Nucleus accumbens (tissue), 56 donors: ENCODE measurements at places on chromosomes 3 and 15.
A peak's percentile ranks its signal among the peaks of the same experiment; 100 is the strongest.

DNA sequence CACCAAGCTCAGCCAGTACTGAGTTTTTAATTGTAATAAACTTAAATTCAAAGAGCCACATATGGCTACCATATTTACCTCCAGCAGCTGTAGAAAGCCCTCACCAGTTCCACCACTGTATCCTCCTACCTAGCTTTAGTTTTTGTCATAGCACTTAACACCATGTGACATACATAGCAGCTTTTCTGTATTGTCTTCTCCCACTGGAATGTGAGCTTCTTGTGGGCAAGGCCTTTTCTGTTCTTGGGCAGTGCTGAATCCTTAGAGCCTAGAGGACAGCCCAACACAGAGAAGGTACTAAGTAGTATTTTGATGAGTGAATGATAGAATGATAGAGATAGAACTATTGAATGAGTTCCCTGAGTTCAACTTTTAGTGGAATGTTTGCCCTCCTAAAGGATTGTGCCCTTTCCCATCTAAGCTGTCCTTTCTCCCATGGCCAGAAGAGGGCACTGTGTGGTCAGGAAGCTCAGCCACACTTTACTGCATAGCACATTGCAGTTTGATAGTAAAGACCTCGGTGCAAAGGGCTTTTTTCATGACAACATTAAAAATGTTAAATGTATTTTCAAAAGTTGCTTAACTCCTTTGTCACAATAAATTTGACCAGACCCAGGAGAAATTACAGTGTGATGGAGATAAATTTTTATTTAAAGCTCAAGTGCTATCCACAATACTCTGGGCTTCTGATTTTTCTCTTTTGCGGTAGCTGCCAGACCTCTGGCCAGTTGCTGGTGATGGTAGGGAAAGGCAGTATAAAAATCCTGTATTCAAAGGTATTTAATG is 115.8 kb downstream of the GHSR start:
- DNase-seq = peak; percentile 2

DNA sequence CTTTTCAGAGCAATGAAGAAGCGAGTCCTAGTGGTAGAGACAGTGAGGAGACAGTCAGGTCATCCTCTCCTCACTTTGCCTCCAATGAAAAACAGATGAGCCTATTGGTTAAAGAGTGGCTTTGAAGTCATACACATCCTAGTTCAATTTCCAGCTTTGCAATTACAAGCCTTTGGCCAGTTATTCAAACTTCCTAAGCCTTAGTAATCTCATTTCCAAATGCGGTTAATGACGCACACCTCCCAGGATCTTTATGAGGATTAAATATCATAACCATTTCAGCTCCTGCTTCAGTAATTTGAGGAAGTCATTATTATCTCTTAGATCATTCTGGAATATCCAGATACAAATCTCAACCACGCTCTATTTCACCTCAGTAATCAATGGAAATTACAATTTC is 10.0 kb upstream of the ST6GAL1 start:
- DNase-seq = no peak

- DNase-seq = no peak
These were observed 4.2 kb upstream of the GMPPB start for GRCh38 chr3:49727924-49728361.

DNA sequence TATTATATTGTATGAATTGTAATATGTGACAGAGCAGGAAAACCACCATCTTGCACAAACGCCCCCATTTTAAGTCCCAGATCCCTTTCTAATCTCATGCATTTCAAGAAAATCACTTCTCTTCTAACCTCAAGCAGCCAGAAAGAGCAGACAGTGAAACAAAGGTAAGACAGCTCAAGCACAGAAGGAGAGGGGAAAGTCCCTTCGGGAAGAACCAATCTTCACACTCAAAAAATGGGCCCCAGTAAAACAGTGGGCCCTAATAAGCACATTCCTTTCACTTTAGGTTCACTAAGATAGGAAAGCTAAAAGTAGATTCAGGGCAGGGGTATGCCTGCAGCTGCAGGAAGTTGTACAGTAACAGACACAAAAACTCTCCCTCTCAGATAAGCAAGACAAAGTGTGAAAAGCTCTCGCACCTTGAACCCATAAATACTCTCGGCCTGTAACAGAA is 1268.7 kb downstream of the SI start:
- no peak for DNase-seq

DNA sequence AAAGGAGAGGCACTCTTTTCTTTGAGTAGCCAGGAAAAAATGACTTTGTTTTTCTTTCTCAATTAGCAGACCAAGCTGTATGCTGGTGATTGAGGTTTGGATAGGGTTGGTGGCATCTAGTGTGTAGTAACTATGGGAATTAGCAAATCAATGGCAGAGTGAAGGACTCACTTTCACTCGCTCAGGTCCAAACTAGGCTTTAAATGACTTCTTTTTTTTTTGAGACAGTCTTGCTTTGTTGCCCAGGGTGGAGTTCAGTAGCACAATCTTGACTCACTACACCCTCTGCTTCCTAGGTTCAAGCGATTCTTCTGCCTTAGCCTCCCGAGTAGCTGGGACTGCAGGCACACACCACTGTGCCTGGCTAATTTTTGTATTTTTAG is 35.9 kb downstream of the PRKCI start:
- DNase-seq = no peak

- no peak for DNase-seq
These were observed 63.7 kb downstream of the GPR176 start for GRCh38 chr15:39856357-39856756.

DNA sequence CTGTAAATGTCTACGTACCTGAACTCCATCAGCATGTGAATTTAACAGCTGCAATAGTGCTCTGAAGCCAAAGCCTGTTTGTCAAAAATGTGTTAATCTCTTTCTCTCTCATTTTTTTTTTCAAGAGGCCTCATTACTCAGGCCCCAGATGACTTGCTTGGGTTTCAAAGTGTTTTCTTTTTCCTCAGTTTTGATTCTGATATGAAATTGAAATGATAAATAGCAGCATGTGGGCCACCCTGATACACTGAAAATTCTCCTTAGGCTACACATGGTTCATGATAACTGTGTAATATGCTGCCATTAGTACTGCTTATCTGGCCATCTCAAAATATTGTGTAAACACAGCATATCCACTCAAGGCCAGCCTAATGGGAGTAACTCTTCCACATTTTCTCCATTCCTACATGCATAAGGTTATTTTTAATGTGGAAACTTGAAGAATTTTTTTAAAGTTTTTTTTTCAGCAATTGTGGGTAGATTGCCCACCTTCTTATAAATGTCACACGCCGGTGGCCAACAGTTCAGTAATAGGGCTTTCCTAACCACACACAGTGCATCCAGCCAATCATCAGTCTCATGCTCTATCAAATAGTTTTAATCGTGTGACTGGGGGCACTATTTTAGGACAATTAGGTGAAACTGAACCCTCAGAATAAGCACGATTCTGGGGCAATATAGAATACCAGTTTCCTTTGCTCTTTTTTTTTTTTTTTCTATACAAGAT is 13.1 kb upstream of the DENND4A start:
- no peak for DNase-seq

DNA sequence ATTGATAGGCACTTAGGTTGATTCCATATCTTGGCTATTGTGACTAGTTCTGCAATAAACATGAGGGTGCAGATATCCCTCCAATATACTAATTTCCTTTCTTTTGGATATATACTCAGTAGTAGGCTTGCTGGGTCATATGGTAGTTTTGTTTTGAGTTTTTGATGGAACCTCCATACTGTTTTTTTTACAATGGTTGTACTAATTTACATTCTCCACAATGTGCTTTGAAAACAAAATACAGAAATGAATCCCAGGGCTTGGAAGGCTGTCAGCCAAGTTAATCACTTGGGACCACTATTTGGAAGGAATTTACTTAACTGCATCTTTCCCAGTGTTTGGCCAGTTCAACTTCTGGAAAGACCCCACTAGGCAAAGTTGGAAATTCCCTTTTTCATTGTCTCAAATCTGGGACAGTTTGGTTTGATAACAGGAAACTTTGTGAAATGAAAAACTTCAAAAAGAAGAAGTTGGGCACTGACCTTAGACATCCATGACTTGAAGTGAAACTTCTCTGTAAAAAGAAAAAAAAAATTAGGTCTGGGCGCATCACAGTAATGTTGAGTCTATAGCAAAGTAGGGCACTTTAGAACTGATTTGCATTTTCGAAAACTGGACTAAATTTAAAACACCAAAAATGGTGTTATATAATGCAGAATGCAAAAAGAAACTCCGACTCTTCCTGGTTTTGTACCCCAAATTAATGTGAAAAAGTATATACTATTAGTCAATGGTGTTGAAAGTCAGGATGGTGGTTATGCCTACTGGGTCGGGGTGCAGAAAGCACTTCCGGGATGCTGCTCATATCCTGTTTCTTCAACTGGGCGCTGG is 6.0 kb downstream of the CTSH start:
- DNase-seq = no peak

DNA sequence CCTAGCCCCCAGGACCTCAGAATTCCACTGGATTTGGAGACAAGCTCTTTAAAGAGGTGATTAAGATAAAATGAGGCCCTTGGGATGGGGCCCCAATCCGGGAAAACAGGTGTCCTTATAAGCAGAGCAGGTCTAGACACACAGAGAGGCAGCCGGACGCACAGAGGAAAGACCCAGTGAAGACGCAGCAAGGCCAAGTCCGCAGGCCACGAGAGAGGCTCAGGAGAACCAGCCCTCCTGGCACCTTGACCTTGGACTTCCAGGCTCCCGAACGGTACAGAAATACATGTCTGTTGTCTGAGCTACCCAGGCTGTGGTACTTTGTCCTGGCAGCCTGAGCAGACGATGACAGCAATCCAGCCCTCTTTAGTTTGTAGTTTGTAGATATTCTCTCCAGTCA is 324.5 kb downstream of the OCA2 start:
- DNase-seq = no peak

GRCh38 chr15:50945725-50946124 is 37.2 kb downstream of the AP4E1 start:
- DNase-seq = no peak

DNA sequence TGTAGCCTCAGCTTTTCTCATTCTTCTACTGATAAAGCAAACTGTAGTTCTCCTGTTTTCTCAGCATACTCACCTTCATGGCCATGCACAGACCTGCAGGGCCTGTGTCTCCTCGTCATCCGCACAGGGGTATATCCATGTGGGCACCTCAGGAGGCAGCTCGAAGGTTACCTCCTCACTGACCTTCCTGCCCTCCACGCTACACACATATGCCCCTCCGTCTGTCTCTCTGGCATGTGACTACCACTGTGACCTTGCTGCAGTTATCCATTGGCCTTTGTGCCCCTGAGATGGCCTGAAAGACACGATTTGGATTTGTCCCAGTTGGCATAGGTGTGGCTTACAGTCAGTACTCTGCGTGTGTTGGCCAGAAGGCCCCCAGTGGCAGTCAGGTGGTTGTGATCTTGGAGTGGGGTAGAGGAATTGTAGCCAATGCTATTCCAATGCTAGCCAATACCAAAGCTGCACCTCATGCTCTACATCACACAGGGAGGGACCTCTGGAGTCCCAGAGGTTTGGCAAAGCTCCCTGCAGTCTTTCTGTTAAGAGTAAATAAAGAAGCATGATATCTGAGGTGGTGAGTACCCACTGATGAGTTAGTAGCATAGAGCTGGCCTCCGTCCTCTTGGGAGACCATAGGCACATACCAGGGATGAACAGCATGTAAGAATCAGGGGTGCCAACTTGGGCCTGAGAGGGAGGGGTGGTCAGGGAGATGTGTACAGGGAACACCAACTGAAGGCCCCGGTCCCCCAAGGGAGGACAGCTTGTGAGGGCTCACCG is 143.4 kb downstream of the EEFSEC start:
- no peak for DNase-seq

GRCh38 chr15:90691369-90691768 is 25.8 kb upstream of the BLM start:
- DNase-seq = no peak

GRCh38 chr15:86392874-86393273 is 313.2 kb downstream of the AGBL1 start:
- no peak for DNase-seq

DNA sequence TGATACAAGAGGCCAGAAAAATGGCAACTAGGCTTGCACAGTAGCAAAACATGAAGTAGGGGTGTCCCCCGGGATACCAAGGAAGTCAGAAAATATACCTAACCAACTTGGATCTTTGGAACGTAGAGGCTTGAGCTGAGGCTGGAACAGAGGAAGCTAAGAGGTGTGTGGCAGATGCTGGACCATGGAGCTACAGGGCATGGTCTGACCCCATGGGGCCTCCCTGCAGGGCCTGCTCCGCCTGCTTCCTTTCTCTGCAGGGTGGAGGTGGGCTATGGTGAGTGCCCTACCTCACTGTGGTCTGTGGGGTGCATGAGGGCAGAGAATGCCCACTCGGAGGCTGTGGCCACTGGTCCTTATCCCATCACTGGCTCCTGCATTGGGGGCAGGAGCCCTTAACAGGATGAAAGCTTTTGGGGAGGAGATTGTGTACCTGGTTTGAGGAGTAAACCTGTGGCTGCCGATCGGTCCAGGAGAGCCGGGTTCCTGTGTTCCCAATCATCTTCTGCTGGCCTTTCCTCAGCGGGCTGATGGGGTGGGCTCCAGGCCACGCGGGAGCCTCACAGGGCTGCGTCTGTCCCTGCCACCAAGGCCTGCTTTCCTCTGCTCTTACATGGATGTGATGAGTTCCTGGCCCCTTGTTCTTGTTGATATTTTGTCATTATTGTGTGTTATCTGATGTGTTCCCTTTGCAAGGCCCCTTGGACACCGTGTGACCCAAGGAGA is 96.8 kb downstream of the OCA2 start:
- DNase-seq = no peak

DNA sequence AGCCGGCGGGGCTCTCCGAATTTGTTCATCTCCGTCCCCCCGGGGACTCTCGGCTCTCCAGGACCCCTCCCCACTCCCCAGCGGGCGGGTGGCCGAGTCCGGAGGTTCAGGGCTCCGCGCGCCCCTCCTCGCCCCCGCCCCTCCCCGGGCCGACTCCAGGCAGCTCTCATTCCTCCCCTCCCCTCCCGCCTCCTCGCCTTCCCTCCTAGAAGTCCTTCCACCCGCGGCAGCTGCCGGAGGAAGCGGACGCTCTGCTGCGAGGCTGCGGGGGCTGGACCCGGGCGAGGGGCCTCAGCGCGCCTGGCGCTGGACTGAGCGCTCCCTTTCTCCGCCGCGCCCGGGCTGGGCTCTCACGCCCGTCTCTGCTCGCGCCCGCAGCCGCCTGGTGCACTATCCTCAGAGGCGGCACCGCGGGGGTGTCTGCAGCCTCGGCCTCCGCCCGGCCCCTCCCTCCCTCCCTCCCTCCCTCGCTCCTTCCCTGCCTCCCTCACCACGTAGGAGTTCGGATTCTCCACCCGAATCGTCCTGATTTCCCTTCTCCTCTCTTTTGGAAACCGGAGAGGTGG is at the start of gene ROBO2:
TSS of gene ROBO2 (plus strand) at position 494 of the 566 bp plus-strand sequence. CDS start 687 bp downstream, outside the sequence.
- DNase-seq = peak; percentile 47

DNA sequence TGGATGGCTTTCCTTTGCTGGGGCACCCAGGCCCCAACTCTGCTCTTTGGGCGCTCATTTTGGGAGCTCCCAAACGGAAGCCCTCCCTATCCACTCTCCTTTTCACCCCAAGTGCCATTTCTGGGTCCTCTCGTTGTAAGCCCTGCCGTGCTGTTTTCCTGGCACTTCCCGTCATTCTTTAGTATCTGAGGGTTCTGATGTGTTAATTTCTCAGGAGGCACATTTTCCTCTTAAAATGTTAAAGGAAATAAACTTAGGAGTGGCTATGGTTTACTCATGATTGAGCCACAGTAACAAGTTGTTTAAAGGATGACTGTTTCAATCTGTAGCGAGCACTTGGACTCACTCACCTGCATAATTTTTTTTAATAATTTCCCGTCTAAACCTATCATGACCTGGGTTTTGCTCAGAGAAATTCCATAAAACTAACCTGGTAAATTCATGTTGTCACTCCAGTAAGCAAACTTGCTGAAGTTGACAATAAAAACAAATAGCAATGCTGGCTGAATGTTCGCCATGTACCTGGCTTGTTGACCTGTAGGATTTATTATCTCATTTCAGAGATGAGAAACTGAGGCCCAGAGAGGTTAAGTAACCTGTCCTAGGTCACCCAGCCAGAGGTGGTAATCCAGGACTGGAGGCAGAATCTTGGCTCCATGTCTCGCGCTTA is 10.6 kb downstream of the ALDH1A3 start:
- no peak for DNase-seq
